MCF 10A (cell line): ENCODE measurements at places on chromosomes 2 and 18. TPM values are rescaled to one million over a fixed set of nuclear protein-coding genes. Genes with fewer than 3 reads are reported as not detected.

- DNase-seq, result peak; percentile 40
- no peaks in the 10 kb centered on the region for H3K36me3 ChIP-seq
- H3K27ac ChIP-seq, result no peak overlapping the region
- H3K27me3 ChIP-seq, result peaks cover 27% of the 10 kb centered on the region
- H3K4me3 ChIP-seq, result no peak overlapping the region
These were observed 205.1 kb downstream of the ZBTB7C start for GRCh38 chr18:48203961-48204666.

- H3K4me3 ChIP-seq, result no peak overlapping the region
- no peak overlapping the region for H3K27ac ChIP-seq
- no peaks in the 10 kb centered on the region for H3K4me1 ChIP-seq
These were observed 567.0 kb upstream of the SOX11 start for GRCh38 chr2:5125017-5125730.

DNA sequence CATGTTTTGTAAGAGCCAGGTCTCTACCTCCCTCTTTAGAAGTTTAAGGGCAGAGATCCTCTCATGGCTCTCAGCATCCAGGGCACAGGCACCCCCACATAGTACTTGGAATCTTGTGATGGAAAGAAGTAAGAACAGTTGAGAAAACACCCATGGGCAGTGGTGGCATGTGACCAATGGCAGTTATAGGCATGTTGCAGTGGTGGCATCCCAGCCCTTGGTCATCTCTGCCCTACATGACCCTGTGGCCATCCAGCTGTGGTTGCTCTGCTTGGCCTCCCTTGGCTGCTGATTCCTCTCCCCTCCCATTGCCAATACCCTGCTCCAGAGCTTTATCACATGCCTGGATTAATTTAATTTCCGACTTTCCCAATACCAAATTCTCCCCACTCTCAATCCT is 13.3 kb upstream of the MSH2 start:
- no peaks in the 10 kb centered on the region for H3K36me3 ChIP-seq
- no peaks in the 10 kb centered on the region for H3K4me1 ChIP-seq
- H3K27ac ChIP-seq, result no peak overlapping the region
- no peak for DNase-seq
- H3K4me3 ChIP-seq, result no peak overlapping the region
- H3K27me3 ChIP-seq, result no peaks in the 10 kb centered on the region

GRCh38 chr18:22250591-22250996 is 81.2 kb downstream of the GATA6 start:
- peak overlapping the region; percentile 38 for H3K4me3 ChIP-seq
- H3K27ac ChIP-seq, result peak overlapping the region; percentile 57
- DNase-seq, result peak; percentile 97
- no peaks in the 10 kb centered on the region for H3K36me3 ChIP-seq
- peaks cover 11% of the 10 kb centered on the region for H3K27me3 ChIP-seq

DNA sequence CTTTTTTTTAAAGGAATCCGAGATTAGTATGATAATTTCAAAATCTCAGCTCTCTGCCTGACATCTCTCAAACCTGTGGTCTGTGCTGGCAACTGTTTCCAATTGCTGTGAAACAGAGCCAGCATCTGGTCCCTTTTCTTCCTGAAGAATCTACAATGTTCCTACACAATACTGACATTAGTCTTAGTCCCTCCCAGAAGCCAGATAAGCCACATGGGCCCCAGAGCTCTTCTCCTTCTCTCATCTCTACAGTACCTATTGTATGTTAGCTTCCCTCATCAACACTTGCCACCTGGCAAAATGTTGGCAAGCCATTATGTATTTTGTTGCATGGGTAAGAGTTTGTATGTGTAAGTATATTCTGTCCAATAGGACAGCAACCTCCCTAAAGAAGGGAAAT is 62.9 kb upstream of the CDKL4 start:
- no peak overlapping the region for H3K27ac ChIP-seq
- peaks cover 29% of the 10 kb centered on the region for H3K36me3 ChIP-seq
- H3K4me1 ChIP-seq, result no peaks in the 10 kb centered on the region
- DNase-seq, result no peak

GRCh38 chr2:46548103-46548486 is 68.7 kb downstream of the TMEM247 start:
- no peak overlapping the region for H3K27ac ChIP-seq
- H3K4me3 ChIP-seq, result no peak overlapping the region
- DNase-seq, result no peak

- H3K36me3 ChIP-seq, result peaks cover 8% of the 10 kb centered on the region
- H3K27ac ChIP-seq, result peak overlapping the region; percentile 0
- H3K4me3 ChIP-seq, result no peak overlapping the region
These were observed 2.7 kb downstream of the CHAC2 start for GRCh38 chr2:53770264-53770663.

- H3K36me3 ChIP-seq, result no peaks in the 10 kb centered on the region
- peaks cover 37% of the 10 kb centered on the region for H3K27me3 ChIP-seq
- H3K27ac ChIP-seq, result no peak overlapping the region
- no peaks in the 10 kb centered on the region for H3K4me1 ChIP-seq
- H3K4me3 ChIP-seq, result no peak overlapping the region
- DNase-seq, result no peak
These were observed 61.8 kb downstream of the RNF144A start for GRCh38 chr2:6978991-6979390.

DNA sequence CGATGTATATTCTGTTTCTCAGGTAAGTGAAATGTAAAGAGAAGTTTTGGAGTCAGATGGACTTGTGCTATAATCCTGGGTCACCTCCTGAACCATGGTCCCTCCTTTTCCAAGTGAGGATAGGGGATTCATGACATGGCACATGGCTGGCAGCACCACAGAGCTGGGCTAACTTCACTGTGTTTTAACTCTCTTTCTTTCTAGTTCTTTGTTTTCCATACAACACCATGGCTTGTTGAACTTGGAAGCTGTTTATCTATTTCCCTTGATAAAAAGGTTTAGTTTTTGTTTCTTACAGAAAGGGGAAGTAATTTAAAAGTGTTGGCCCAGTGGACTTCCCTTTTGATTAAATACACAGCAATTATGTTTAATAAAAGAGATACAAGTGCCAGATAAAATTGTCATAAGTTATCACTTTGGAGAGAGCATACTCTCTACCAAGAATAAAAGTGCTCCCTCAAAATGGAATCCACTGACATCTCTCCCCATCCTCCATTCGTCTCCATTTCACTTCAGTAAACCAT is 90.4 kb downstream of the PLCL1 start:
- H3K4me1 ChIP-seq, result peaks cover 6% of the 10 kb centered on the region
- no peak for DNase-seq
- no peak overlapping the region for H3K27ac ChIP-seq
- H3K27me3 ChIP-seq, result no peaks in the 10 kb centered on the region
- no peak overlapping the region for H3K4me3 ChIP-seq

FBXO41 gene
- 3.7 and 4.4 TPM in 2 replicates for total RNA-seq

GRCh38 chr2:80153151-80153550 is 151.4 kb downstream of the LRRTM1 start:
- no peak overlapping the region for H3K27ac ChIP-seq
- H3K4me1 ChIP-seq, result no peaks in the 10 kb centered on the region
- H3K4me3 ChIP-seq, result no peak overlapping the region
- DNase-seq, result no peak
- no peaks in the 10 kb centered on the region for H3K36me3 ChIP-seq
- H3K27me3 ChIP-seq, result no peaks in the 10 kb centered on the region

DNA sequence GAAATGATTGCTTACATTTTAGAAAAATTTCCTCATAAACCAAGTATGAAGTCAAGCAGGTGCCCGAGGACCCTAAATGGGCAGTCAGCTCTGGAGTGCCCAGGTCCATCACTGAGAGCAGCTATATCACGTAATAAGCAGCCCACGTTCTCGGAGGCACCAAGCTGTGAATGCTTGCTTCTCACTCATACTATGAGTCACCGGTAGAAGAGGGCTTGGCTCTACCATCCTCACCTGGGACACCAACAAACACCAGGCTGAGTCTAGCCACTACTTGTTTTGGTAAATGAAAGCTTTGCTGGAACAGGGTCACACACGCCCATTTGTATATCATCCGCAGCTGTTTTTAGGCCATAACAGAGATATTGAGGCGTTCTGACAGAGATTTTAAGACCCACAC is 207.5 kb downstream of the SEPTIN10 start:
- no peaks in the 10 kb centered on the region for H3K27me3 ChIP-seq
- peaks cover 18% of the 10 kb centered on the region for H3K4me1 ChIP-seq
- DNase-seq, result peak; percentile 81
- H3K27ac ChIP-seq, result peak overlapping the region; percentile 27

DNA sequence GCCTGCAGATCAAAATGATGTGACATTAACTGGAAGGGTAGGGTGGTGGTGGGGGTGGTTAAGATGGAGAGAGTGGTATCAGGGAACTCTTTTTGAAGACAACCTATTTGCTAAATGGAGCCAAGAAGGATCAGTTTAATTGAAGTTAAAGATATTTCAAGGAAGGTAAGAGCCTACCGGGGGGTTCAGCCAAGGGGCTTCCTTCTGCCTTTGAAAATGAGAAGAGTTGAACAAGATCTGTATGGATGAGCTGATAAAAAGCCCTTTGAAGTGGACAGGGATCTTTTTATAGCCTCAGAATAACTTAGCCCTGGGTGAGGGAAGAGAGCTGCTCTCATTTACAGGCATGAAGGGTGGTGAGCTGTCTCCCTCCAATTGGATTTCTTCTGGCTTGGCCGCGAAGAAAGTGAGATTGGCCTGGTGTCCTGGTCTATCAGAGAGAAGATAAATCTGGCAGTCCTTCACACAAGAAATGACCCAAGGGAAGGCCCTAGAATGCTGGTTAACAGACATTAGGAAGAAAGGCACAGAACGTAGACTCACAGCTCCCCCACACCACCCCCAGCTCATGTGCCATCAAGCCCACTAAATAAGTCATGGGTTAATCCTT is 439.8 kb downstream of the TNS1 start:
- no peaks in the 10 kb centered on the region for H3K4me1 ChIP-seq
- no peak overlapping the region for H3K27ac ChIP-seq
- peaks cover 17% of the 10 kb centered on the region for H3K27me3 ChIP-seq
- DNase-seq, result no peak
- H3K36me3 ChIP-seq, result no peaks in the 10 kb centered on the region

DNA sequence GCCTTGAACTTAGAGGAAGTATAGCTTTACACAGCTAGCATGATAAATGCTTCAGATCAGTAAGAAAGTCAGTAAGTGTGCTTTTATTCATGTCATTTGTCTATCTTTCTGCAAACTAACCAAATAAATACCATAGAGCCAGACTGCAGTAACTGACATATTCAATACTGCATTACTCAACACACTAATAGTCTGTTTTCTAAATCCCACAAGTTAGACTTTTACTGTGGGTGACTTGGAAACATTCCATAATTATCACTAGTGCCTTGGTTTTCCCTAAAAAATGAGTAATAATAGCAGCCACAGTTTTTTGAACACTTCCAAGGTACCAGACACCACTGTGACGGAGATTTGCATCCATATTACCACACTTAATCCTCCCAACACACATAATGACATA is 33.0 kb downstream of the ACVR1 start:
- H3K4me3 ChIP-seq, result no peak overlapping the region
- no peaks in the 10 kb centered on the region for H3K36me3 ChIP-seq
- H3K27me3 ChIP-seq, result no peaks in the 10 kb centered on the region
- DNase-seq, result no peak
- no peak overlapping the region for H3K27ac ChIP-seq

NXPH2 gene
- total RNA-seq, result not detected in 2 replicates

ACTG2 gene
- not detected in 2 replicates for total RNA-seq

- no peak for DNase-seq
- H3K4me1 ChIP-seq, result peaks cover 7% of the 10 kb centered on the region
- H3K27me3 ChIP-seq, result no peaks in the 10 kb centered on the region
- H3K4me3 ChIP-seq, result no peak overlapping the region
These were observed 45.6 kb downstream of the TRIB2 start for GRCh38 chr2:12762337-12762736.

SULT1C4 gene
- not detected in 2 replicates for total RNA-seq

DNA sequence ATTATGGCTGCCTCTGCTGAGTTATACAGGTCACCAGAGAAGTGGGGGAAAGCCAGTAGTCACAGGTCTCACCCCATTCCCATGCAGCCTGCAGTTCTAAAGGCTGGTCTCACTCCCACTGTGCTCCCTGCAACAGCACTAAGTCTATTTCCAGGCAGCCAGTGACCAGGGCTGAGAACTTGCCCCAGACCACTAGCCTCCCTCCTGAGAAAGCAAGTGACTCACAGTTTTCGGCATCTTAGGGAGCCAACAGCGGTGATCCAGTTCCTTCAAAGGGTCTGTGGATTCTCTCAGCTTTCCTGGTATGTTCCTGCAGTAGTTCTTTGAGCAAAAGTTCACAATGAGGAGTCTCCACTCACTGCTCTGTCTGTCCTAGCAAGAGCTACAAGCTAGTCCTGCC is 329.6 kb upstream of the MAP2 start:
- H3K36me3 ChIP-seq, result no peaks in the 10 kb centered on the region
- H3K4me3 ChIP-seq, result no peak overlapping the region
- DNase-seq, result no peak
- H3K4me1 ChIP-seq, result no peaks in the 10 kb centered on the region
- H3K27ac ChIP-seq, result no peak overlapping the region
- H3K27me3 ChIP-seq, result no peaks in the 10 kb centered on the region

DNA sequence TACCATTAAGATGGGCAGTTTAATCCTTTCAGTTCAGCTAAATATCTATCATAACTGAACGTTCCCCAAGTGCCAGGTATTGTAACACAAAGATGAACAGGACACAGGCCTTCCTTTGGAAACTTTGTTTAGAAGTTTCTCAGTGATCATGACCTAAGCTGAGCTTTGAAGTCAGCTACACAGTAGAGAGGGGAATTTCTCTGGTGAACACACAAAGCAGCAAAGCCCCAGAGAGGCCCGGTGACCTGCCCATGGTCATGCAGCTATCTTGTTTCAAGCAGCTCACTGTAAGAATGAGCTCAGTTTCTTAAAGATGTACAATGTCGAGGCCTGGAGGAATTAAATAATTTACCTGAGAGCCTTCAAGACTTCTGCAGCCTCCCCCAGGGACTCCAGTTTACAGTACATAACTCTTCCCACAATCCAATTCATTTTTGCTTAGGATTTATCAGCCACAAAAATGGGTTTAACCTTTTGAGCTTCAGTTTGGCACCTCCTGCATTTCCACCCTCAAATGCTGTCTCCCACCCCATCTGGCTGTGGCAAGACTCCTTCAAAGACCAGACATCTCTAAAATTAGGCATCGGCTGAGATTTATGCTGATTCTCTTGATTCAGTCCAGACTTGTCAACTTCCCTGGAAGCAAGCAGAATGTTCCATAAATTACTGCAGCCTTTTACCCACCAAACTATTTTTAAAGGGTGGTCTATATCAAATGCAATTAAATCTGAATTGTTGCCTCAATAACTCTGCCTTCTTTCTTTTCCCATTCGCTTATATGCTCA is 325.6 kb downstream of the TXNL1 start:
- no peaks in the 10 kb centered on the region for H3K36me3 ChIP-seq
- no peak overlapping the region for H3K27ac ChIP-seq
- H3K4me3 ChIP-seq, result no peak overlapping the region

UGT1A8 gene
- not detected in 2 replicates for total RNA-seq

GRCh38 chr2:88657131-88657530 is 29.9 kb upstream of the EIF2AK3 start:
- no peak for DNase-seq
- H3K4me1 ChIP-seq, result peaks cover 21% of the 10 kb centered on the region
- H3K36me3 ChIP-seq, result no peaks in the 10 kb centered on the region

ANKRD30BL gene
- total RNA-seq, result not detected in 2 replicates

- peaks cover 8% of the 10 kb centered on the region for H3K4me1 ChIP-seq
- H3K4me3 ChIP-seq, result no peak overlapping the region
- H3K36me3 ChIP-seq, result no peaks in the 10 kb centered on the region
- DNase-seq, result no peak
- no peaks in the 10 kb centered on the region for H3K27me3 ChIP-seq
- peak overlapping the region; percentile 29 for H3K27ac ChIP-seq
These were observed 16.7 kb downstream of the EXOC6B start for GRCh38 chr2:72809095-72809494.
